ENCODE measurements at places on chromosomes 12 and 14. TPM values are rescaled to one million over a fixed set of nuclear protein-coding genes. Genes with fewer than 3 reads are reported as not detected.
A peak's percentile ranks its signal among the peaks of the same experiment; 100 is the strongest.

DNA sequence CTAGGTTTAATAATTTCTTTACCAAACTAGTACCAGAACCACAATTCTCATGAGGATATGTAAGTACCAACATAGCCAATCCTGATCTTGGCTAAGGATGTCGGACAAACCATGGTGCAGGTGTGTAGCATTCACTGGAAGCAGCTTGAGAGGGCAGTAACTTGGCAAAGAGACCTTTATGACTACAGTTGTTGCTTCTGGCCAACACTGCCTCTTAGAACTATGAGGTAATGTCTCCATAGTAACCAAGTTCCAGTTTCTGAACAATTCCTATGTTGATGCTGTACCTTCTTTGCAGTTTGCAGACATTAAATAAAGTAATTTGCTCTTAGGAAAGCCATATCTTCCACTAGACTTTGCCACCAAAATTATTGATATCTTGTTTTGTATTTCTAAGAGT, at the start of gene LMNTD1:
Gene LMNTD1 (minus strand): TSS at position 186 of the 400 bp plus-strand sequence. CDS start 324 bp downstream, outside the sequence.
- H3K36me3 ChIP-seq = no peaks in the 10 kb centered on the region
- no peaks in the 10 kb centered on the region for H3K27me3 ChIP-seq
- H3K4me3 ChIP-seq = no peak within 1 kb of the TSS
- H3K4me1 ChIP-seq = no peaks in the 10 kb centered on the region
- DNase-seq = no peak

GRCh38 chr12:52708010-52708409, 4.7 kb upstream of the KRT77 start:
- no peaks in the 10 kb centered on the region for H3K36me3 ChIP-seq
- DNase-seq = no peak
- no peak overlapping the region for H3K27ac ChIP-seq
- no peak overlapping the region for H3K4me3 ChIP-seq
- no peaks in the 10 kb centered on the region for H3K27me3 ChIP-seq

DNA sequence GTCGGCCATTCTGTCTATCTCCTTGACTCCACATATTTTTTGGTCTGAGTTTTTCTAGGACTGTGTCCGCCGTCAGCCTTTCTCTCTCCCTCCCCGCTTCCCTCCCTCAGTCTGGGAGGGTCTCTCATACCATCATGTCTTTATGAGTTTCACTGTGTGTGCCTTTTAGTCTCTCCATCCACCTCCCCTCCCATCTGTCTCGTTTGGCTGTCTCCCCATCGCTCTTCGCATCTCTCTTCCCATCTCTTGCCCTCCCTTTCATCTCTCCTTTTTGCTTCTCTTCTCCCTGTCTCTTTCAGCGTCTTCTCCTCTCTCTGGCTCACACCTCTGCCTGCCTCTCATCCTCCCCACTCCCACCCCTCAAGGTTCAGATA, 6.9 kb upstream of the CISTR start:
- no peaks in the 10 kb centered on the region for H3K36me3 ChIP-seq
- no peaks in the 10 kb centered on the region for H3K27me3 ChIP-seq
- H3K27ac ChIP-seq = no peak overlapping the region
- no peaks in the 10 kb centered on the region for H3K4me1 ChIP-seq
- H3K4me3 ChIP-seq = no peak overlapping the region

DNA sequence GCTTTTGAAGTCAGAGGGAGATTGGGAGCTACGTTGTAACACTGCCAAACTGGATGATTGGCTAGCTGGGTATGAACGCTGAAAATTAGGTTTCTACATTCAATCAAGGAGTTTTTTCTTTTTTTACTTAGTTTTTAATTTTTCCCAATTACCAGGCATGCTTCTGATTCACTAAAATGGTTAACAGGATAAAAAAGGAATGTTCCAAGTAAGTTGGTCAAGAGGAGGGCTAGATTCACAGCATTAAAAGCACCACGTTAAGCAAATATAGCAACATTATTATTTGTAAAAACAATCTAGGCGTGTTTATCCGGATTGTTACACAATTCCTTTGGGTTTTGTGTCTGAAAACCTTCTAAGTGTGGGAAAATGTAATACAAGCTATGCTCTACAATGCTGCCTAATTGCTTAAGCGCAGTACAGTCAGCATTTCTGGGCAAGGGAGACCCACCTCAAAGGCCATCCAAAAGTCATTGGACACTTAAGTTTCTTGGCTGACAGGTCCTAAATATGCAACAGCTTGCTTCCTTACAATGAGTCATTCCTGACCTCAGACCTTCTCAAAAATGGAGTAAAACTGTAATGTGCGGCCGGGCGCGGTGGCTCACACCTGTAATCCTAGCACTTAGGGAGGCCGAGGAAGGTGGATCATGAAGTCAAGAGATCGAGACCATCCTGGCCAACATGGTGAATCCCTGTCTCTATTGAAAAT, 1.2 kb downstream of the RPLP0 start:
- H3K27ac ChIP-seq = peak overlapping the region; percentile 86
- DNase-seq = peak; percentile 77
- peaks cover 39% of the 10 kb centered on the region for H3K36me3 ChIP-seq

- peak; percentile 40 for DNase-seq
- no peak overlapping the region for H3K4me3 ChIP-seq
- H3K27me3 ChIP-seq = no peaks in the 10 kb centered on the region
Measured at GRCh38 chr14:101446387-101446969, 114.8 kb upstream of the DIO3 start.

GRCh38 chr12:55681142-55682077, 26.3 kb downstream of the ITGA7 start:
- H3K4me1 ChIP-seq = peaks cover 21% of the 10 kb centered on the region
- H3K27me3 ChIP-seq = no peaks in the 10 kb centered on the region
- peak; percentile 79 for DNase-seq
- H3K27ac ChIP-seq = peak overlapping the region; percentile 77

P2RX7 gene
- total RNA-seq = 1.3 TPM

FAM181A gene
- not detected for total RNA-seq

PLEKHG7 gene
- total RNA-seq = not detected

- H3K4me1 ChIP-seq = no peaks in the 10 kb centered on the region
- peak overlapping the region; percentile 61 for H3K4me3 ChIP-seq
- H3K27me3 ChIP-seq = no peaks in the 10 kb centered on the region
- H3K27ac ChIP-seq = peak overlapping the region; percentile 48
- H3K36me3 ChIP-seq = no peaks in the 10 kb centered on the region
- peak; percentile 74 for DNase-seq
Measured at GRCh38 chr12:30795410-30796312, 40.9 kb upstream of the CAPRIN2 start.

PLD4 gene
- total RNA-seq = not detected
